ENCODE measurements at places on chromosomes 2 and 18.

DNA sequence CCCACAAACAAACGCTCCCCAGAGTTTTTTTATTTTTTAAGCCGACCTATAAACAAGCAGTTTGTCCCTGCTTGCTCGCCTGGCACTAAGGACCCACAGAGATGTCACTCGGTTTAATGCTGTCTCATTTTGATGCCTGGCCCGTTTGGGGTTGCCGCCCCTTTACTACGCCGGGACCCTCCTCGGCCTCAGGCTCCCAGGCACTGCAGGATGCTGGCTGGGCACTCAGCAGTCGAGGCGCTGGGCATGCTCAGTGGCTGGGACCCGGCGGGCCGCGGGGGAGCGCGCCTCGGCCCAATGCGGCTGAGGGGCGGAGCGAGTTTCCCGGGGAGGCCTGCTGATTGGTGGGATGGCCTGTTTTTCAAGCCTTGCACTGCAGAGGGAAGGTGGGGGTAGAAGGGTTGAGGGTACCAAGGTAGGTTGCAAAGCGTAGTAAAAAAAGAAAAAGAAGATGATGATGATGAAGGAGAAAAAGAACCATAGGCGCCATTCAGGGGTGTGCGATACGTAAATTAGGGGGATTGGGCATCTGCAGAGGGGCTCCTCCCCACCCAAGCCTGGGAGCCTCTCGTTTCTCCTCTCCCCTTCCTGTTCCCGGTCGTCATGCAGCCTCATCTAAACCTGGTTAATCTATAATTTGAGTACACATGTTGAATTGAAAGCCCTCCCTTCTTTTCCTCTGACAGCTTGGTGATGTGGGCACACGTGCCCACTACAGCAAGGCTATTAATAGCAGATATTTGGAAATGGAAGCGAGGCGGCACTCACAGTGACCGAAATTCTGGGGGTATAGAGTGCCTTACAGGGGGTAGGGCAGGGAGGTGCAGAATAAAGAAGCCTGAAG lies 1.5 kb upstream of the IRS1 start:
- DNase-seq: no peak

DNA sequence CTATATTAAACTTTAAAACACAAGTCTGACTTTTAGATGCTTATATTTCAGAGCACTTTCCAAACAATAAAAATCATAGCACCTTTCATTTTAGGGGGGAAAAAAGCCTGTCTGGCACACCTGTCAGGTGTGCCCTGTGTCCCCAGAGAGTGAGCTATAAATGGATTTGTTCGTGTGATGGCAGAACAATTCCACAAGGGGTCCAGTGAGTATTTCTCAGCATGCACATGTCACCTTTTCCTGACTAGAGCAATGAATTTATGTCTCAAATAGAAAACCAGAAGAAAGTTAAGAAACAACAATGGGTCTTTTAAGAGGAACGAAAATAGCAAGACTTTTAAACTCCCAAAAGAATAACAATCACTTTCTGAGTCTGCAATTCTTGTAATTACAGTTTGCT lies 55.9 kb downstream of the ACVR1C start:
- DNase-seq: no peak

- no peak for DNase-seq
These were observed 88.5 kb upstream of the SH3BP4 start for GRCh38 chr2:234863043-234863934.

GRCh38 chr2:156125018-156125417 lies 207.5 kb downstream of the NR4A2 start:
- DNase-seq: no peak

GRCh38 chr2:222866358-222866960 lies 5.6 kb downstream of the ACSL3 start:
- peak; percentile 69 for DNase-seq

DNA sequence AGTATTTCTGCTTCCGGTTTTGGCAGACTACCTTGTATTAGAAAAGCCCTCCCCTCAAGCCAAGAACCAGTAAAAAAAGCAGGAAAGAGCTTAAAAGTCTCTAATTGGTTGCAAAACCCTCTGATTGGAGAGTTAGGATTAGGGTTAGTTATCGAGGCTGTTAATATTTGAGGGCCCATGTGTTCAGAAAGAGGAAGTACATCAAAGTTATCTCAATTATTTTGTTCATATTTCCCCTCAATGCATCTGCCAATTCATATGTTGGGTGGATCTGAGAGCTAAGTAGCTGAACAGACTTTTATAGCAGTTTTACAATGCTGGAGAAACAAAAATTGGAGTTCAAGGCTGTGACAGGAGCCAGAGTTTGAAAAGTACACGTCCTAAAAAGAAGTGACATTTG lies 43.1 kb upstream of the KLHL14 start:
- no peak for DNase-seq

GRCh38 chr2:187574969-187575750 lies 20.9 kb upstream of the TFPI start:
- no peak for DNase-seq

- no peak for DNase-seq
These were observed 503.8 kb upstream of the NRXN1 start for GRCh38 chr2:51535763-51536162.

DNA sequence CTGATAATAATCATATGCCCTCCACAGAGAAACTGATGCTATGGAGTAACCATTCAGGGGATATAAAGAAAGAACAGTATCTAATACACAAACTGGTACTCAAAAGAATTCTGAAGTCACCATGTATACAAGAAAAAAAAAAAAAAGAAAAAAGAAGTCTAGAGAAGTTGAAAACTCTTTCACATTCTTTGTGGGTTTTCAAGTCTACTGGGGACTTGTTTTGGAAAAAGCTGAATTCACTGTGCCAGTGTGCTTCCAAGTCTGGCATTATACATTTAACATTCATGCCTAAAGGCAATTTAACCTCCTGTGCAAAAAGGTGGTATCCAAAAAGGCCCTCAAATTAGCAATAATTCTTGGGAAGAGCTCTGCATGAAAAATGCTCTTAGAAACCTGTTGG lies 94.8 kb upstream of the ITGB6 start:
- no peak for DNase-seq

GRCh38 chr2:240329778-240330177 lies 105.7 kb upstream of the GPC1 start:
- DNase-seq: no peak

DNA sequence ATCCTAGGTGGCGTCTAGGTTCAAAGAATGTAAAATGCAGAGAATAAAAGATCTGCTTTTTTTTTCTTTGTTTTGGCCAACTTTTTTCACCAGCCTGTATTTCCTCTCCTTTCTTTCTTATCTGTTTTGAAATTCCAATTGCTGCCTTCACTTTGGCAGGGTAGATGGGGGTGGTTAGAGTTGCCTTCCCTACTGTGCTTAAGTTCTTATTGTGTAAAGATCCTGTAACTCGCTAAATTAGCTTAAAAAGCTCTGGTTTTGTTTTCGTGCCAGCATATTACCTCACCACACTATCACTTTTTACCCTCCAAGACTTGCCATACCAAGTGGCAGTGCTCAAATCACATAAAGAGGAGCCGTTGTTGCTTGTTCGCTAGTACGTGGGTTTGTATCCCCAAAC lies 921.7 kb downstream of the DPP10 start:
- no peak for DNase-seq

DNA sequence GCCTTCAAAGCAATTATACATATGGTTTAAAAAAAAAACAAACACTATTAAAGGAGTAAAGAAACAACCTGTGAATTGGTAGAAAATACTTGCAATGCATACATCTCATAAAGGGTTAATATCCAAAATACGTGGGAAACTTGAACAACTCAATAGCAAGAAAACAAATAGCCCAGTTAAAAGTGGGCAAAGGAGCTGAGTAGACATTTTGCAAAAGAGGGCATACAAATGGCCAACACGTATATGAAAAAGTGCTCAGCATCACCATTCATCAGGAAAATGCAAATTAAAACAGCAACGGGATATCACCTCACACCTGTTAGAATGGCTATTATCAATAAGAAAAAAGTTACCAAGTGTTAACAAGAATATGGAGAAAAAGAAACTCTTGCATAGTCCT lies 298.3 kb upstream of the RBMS1 start:
- no peak for DNase-seq

- DNase-seq: no peak
These were observed 1.2 kb downstream of the CNOT11 start for GRCh38 chr2:101253703-101254450.

- no peak for DNase-seq
These were observed 141.9 kb upstream of the SALL3 start for GRCh38 chr18:78837754-78838153.

GRCh38 chr18:10950876-10951630 lies 198.3 kb downstream of the PIEZO2 start:
- DNase-seq: no peak

- no peak for DNase-seq
These were observed 427.3 kb downstream of the GALR1 start for GRCh38 chr18:77676910-77677309.

DNA sequence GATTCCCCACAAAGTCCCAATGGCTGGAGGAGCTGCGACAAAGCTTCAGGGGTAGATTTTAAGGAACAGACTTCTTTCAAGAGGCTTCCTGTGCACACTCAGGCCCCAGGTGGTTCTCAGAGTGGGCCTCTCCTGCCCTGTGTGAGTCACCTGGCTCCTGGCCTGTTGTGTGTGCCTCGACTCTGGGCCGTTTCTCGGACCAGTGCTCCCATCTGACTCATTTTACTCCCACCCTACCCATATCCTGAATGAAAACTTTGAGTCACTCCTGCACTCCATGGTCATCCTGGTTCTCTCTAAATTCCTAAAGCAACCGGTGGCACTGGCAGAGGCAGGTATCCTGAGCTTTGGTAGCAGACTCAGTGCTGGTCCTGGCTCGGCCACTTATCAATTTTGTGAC lies 84.1 kb downstream of the CELF4 start:
- no peak for DNase-seq

- DNase-seq: no peak
These were observed 26.7 kb downstream of the STARD6 start for GRCh38 chr18:54330768-54331548.

- DNase-seq: no peak
These were observed 298.4 kb upstream of the MMADHC start for GRCh38 chr2:149885946-149886345.

GRCh38 chr2:149858216-149858615 lies 270.6 kb upstream of the MMADHC start:
- no peak for DNase-seq

DNA sequence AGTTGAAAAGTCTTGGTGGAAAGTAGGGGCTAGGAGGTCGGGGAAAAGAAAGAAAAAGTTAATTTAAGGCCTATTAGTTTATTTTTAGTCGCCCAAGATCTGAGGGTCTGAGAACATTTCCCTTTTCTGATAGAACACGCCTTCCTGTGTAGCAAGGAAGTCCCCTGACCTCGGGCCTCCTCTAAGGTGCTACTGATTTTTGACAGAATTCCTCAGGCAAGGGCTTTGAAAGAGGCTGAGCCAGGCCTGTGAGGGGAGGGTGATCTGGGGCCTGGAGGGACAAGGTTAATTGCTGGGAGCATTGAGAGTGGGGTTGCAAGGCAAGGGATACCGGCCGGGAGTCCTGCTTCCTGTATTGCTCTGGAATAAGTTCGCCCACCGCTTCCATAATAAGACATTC lies 131.4 kb upstream of the MYCN start:
- DNase-seq: no peak

DNA sequence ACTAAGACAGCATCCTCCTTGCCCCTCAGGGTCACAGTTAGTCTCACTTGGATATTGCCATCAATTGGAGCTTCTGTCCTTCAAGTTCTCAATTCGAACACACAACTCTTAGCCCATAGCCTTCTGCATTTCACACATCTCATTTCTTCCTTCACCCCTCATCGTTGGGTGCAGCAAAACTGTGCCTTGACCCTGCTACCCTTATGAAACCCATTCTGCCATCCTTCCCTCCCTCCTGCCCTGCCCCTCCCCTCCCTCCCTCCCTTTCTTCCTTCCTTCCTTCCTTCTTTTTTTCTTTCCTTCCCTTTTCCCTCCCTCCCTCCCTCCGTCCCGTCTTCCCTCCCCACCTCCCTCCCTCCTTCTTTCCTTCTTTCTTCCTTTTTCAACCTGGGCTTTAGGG lies 80.7 kb upstream of the CYRIA start:
- DNase-seq: no peak

DNA sequence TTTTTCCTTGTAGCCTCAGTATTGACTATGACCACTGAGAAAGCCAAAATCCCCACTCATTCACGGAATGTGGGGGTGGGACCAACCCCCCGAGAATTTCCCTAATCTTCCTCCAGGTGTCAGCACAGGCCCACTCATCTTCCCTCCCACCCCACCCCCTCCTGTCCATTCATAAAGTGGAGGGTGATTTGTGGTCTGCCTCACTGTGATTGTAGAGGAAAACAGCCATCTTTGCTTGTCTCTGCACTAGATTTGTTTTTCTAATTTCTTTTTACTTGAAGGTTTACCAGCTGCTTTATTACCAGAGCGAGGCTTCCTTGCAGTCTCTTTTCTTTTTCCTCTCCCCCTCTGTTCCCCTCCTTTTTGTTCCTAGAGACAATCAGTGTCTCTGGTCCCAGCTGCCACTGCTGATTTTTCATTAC lies 171.8 kb downstream of the ICOS start:
- no peak for DNase-seq

DNA sequence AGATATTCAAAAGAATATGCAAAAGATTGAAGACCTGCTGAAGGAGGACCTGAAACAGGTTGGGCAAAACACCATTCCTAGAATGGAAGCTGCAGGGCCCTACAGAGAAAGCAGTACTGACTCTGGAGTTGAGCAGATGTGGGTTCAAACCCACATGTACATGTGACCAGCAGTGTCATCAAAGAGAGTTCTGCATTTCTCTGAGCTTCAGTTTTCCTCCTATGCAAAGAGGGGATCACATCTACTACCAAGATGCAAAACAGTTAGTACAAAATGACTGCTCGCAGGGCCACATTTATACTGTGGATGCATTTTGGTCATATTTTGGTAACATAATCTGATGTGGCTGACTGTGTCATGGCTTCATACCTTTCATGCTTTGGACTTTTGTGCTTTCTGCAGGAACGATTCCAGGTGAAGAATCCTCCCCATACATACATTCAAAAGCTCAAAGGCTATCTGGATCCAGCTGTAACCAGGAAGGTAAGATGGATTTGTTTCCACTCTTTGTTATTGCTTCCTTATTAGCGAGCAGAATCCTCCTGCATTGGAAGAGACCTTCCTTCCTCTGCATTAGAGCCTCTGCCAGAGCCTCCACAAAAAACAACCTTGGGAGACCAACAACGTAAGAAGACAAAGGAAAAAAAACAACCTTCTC lies 174.8 kb downstream of the PRPF40A start:
- no peak for DNase-seq

GRCh38 chr18:52715991-52716390 lies 376.0 kb downstream of the DCC start:
- DNase-seq: no peak

Data from SK-N-MC (cell line).